SW 1271 (cell line): ENCODE measurements at places on chromosomes 7 and 10.
A peak's percentile ranks its signal among the peaks of the same experiment; 100 is the strongest.

DNA sequence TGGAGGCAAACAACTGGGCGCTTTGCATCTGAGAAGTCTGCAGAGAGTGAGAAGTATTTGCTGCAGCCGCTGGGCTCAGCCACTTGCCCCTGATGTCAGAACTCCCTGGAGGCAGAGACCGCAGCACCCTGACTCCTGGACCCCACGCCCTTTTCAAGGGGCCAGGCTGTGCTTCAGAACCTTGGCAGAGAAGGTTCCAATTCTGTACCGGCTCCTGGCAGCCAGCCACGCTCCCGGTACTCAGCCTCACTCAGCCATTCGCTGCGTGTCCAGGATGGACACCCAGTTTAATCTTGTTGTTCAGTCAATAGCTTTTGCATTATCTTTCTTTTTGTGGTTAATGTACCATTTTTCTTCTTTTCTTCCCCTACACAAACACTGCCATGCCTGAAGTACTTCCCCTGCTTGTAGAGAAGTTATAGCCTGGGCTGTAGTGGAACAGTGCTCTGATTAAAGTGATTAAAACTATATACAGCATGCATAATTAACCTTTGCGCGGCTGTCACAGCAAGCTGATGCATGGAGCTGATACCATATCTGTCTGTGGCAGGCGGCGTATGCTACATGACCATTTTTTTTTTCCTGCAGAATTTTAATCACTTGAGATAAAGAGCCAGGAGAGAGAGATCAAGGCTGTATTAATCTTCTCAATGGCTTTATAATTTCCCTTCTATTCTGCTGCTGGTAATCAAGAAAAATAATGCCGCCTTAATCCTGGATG is 578.5 kb downstream of the SDK1 start:
- DNase-seq: no peak

DNA sequence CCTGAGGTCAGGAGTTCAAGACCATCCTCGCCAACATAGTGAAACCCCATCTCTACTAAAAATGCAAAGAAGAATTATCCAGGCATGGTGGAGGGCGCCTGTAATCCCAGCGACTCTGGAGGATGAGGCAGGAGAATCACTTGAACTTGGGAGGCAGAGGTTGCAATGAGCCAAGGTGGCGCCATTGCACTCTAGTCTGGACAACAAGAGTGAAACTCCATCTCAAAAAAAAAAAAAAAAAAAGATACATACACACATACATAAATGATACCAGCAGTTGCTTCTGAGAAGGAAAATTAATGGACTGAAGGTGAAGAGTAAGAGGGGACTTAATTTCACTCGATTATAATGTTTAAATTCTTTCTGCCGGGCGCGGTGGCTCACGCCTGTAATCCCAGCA is 40.2 kb upstream of the PAX2 start:
- DNase-seq: no peak

DNA sequence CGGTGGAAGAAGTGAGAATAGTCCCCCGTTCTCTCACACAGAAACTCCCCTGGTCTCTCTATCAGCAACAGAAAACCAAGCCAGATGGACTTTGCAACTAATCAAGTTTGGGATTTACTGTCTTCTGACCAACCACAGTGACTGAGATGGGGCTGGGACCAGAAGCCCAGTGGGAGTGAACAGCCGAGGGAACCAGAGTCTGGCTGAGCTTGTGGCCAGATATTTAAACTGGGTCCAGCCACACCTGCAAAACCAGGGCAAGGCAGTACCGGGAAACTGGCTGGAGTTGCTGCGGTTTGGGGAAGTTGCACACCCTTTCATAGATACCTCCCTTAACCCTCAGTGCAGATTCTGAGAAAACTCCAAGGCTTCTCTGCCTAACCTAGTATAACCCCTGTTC is 6.0 kb downstream of the GSTK1 start:
- no peak for DNase-seq

GRCh38 chr10:76514321-76514720 is 1082.9 kb downstream of the LRMDA start:
- no peak for DNase-seq

DNA sequence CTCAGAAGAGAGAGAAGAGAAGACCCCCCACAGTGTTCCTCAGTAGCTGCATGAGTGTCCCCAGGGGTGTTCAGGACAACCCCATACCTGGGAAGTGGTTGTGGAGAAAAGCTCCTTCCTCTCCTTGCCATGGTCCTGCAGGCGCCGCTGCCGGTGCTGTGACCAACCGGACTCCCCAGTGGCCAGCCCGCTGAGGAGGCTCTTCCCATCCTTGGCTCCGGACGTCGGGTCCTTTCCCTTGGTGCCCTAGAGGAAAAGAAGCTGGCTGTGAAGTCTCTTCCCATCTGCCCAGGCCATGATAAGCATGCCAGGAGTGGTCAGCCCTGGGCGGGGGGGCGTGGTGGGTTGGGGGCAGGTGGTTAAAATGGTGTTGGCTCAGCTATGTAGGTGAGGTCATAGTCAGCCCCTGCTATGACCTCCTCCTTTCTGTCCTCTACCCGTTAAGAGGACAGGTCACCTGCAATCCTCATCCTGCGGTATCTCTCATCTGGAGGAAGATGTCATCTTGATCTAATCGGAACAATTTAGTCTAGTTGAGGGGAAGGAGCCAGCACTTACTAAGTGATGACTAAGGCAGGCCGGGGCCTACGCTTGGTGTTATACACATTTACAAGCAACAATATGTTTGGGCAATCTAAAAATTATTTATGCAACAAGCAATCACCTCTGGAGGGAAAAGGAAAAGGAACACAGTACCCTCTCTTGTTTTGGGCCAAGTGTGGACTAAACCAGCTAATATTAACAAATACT is 13.2 kb downstream of the WDR91 start:
- no peak for DNase-seq

GRCh38 chr7:28017372-28017771 is 163.2 kb downstream of the JAZF1 start:
- DNase-seq: no peak

GRCh38 chr7:135098391-135098790 is 49.5 kb upstream of the TMEM140 start:
- peak; percentile 5 for DNase-seq

DNA sequence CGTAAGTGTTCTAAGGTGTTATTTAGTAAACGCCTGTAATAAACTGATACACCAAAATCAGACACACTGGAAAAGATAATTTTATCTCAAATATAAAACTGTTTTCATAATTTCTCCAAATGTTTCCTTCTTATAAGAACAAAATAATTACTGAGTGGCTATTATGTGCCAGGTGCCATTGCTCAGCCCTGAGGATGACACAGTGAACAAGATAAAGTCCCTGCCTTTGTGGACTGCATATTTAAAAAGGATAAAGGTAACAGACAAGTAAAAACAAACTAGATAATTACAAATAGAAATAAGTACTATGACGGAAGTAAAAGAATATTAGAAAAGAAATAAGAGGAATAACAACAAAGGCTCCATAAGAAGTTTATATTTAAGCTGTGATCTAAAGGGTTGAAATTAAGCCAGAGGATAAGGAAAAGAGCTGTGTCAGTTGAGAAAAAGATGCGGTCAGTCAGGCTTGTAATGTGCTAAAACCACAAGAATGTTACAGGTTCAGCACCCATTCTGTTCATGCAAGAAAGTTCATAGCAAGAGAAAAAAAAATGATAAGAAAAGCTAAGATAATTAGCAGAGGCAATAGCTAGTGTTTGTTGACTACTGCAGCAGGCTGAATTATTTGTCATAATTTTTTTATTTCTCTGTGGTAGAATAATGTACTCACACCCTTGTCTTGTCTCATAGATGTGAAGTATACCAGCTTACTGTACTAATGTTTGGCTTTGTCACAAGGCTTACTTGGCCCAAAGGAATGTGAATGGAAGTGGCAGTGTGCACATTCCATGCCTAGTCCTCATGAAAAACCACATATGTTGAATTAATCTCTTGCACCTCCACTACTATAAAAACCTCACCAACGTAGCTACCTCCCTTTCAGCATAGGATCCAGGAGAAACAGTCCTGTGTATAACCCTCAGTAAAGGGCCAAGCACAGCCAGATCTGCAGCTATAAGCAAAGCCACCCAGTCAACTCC is 75.1 kb downstream of the CRPPA start:
- peak; percentile 2 for DNase-seq

DNA sequence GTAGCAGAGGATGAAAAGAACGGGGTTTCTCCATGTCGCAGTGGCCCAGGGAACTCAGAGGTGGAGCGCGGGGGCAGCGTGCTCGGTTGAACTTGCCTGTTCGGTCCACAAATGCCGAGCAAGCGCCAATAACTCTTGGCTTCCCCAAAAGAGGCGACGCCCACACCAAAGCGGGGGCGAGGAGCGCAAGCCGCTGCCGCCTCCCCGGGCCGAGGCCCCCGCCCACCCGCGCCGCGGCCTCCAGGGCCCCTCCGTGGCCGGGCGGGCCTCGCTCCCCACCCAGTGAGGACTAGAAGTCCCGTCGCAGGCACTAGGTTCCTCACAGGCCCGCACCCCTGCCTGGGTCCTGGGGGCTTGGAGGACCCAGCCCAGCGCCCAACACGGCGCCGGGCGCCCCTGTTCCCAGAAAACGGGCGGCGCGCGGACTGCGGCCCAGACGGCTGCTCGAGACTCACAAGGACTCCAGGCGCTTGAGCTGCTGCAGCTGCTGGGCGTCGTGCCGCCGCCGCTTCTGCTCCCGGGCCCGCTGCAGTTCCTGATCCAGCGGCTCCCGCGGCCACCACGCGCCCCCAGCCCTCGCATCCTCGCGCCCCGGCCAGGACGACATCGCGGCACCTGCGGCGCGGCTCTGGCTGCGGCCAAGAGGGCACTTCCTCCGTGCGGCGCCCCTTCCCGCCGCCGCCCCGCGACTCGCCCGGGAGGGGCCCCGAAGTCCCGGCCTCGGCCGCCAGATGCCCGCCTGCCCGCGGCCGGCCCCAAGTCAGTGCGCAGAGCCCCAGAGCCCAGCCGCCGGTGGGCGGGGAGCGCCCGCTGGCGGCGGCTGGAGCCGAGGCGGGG is 14.6 kb upstream of the FKBP9 start:
- peak; percentile 71 for DNase-seq

- DNase-seq: no peak
Observed at GRCh38 chr10:7333961-7334641, 76.7 kb downstream of the SFMBT2 start.

DNA sequence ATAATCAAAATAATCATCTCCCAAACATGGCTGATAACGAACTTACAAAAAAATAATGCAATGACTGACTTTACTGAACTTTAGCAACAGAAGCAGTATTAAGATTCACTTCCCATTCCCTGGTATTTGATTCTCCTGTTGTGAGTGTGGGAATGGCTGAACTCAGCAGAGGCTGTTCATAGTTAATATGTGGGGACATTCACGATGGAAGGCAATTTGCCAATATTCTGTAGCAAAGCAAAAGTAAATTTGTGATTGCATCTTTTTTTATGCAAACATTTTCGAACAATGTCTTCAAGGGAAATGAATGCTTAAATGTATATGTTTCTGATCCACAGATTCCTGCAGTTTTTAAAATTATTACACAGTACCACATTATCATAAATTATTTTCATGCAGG is 431.7 kb upstream of the KLF6 start:
- no peak for DNase-seq

- no peak for DNase-seq
Observed at GRCh38 chr7:54179321-54180029, 362.7 kb upstream of the VSTM2A start.

DNA sequence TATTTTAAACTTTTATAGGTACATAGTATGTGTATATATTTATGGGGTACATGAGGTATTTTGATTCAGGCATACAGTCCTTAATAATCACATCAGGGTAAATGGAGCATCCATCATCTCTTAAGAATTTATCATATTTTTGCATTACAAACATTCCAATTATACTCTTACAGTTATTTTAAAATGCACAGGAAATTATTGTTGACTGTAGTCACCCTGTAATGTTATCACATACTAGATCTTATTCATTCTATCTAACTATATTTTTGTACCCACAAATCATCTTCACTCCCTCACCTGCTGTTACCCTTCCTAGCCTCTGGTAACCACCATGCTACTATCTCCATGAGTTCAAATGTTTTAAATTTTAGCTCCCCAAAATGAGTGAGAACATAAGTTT is 56.3 kb upstream of the FAM3C start:
- DNase-seq: peak; percentile 5

DNA sequence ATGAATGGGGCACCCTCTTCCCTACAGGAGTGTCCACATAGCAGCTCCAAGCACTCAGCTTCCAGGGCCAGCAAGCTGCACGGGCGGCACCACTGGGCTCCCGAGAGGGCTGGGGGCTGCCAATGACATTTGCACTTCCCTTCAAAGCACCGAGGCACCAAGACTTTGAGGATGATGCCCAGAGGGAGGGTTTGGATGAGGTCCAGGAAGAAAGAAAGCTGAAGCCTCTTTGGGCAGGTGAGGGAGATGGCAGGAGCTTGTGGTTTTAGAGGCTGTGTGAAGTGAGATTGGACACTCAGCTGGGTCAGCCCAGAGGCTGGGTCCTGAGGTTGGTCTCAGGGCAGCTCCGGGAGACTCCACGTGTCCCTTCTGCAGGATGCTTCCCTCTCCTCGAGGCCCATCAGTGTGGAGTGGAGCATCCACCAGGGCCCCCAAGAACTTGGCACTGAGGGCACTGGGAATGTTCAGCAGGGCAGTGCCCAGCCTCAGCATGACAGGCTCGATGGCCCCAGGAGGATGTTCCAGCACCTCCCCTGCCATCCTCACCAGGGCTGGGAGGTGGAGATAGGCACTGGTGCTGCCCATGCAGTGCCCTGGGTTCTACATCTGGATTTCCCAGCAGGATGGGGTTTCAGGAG is 54.9 kb upstream of the IGFBP3 start:
- no peak for DNase-seq
